ENCODE measurements at places on chromosomes 2 and 18. TPM values are rescaled to one million over a fixed set of nuclear protein-coding genes. Genes with fewer than 3 reads are reported as not detected.

TMEM200C gene
- total RNA-seq = not detected

REEP1 gene
- total RNA-seq = not detected

AQP12B gene
- not detected for total RNA-seq

DNA sequence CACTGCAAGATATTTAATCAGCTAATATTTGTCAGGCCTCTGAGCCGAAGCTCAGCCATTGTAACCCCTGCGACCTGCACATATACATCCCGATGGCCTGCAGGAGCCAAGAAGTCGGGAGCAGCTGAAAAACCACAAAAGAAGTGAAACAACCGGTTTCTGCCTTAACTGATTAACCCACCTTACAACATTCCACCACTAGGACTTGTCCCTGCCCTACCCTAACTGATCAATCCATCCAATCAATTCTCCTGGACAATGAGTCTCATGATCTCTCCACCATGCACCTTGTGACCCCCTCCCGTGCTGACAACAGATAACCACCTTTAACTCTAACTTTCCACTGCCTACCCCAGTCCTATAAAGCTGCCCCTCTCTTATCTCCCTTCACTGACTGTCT lies 945.4 kb upstream of the GYPC start:
- DNase-seq = no peak

- no peak for DNase-seq
These were observed 6.1 kb upstream of the ATG16L1 start for GRCh38 chr2:233245406-233245805.

GRCh38 chr2:55999790-56000189 lies 76.2 kb upstream of the EFEMP1 start:
- DNase-seq = no peak
